ENCODE measurements at places on chromosomes 7 and 10. TPM values are rescaled to one million over a fixed set of nuclear protein-coding genes. Genes with fewer than 3 reads are reported as not detected.

Gene LIPF
- not detected for total RNA-seq

Gene GRID2IP
- total RNA-seq: 0.45 TPM

Gene SLC16A9
- 24.3 TPM for total RNA-seq

Gene RPS24
- 1,370 TPM for total RNA-seq

Gene PBLD
- 20.9 TPM for total RNA-seq

Gene SLC39A12
- 0.13 TPM for total RNA-seq

Gene GIMAP2
- 6.5 TPM for total RNA-seq

Gene PTPRN2
- 21.6 TPM for total RNA-seq

GRCh38 chr7:128302139-128302538 is 41.6 kb downstream of the RBM28 start:
- no peak for DNase-seq

DNA sequence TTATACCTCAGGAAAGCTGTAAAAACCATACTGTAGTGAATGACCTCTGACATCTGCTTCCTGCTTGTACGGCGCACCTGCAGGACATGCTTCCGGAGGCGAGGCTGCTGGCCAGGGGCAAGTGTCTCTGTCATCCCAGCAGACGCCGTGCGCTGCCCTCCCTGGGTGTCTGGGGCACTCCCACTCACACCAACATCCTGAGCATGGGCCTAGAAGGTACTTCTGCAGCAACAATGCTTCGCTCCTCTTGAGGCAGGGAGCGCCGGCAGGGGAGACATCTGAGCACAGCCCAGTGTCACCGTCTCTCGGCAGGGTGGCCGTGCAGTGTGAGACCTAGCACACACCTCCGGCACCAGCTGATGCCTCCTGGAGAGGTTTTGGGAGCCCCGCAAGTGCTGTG is 269.2 kb downstream of the MAD1L1 start:
- no peak for DNase-seq

DNA sequence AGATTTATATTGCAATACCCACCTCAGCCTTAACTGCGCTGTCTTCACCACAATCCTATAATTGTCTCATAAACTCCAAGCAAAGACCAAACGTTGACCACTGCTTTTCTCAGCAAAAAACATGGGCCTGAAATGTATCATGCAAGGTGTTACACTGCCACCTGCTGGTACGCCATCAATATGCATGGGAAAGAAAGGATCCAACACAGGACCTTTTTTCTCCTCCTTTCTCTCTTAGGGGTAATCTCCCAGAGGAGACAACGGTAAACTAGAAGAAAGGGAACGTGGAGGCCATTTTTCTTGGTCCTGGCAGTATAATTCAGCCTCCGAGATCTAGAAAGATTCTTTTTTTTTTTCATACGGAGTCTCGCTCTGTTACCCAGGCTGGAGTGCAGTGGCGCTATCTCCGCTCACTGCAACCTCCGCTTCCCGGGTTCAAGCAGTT is 79.1 kb upstream of the MPP7 start:
- DNase-seq: peak; percentile 88

DNA sequence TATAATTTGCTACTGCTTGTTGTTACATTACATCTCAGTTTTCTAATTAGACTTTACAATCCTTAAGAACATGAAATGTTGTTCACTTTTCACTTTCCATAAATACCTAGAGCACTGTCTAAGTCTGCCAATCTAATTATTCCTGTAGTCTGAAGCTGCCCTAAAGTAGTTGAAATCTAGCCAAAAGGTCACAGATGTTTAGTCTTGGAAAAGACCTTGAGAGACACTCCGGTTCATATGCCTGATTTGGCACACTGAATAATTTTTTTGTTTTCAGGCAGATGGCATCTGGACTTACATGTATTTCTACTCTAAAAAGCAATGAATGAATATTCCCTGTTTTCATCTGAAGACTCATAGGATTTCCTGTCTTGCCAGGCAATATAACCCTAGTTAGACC is 359.1 kb downstream of the ANKRD7 start:
- no peak for DNase-seq

GRCh38 chr10:61642676-61643075 is 20.1 kb upstream of the CABCOCO1 start:
- DNase-seq: no peak

DNA sequence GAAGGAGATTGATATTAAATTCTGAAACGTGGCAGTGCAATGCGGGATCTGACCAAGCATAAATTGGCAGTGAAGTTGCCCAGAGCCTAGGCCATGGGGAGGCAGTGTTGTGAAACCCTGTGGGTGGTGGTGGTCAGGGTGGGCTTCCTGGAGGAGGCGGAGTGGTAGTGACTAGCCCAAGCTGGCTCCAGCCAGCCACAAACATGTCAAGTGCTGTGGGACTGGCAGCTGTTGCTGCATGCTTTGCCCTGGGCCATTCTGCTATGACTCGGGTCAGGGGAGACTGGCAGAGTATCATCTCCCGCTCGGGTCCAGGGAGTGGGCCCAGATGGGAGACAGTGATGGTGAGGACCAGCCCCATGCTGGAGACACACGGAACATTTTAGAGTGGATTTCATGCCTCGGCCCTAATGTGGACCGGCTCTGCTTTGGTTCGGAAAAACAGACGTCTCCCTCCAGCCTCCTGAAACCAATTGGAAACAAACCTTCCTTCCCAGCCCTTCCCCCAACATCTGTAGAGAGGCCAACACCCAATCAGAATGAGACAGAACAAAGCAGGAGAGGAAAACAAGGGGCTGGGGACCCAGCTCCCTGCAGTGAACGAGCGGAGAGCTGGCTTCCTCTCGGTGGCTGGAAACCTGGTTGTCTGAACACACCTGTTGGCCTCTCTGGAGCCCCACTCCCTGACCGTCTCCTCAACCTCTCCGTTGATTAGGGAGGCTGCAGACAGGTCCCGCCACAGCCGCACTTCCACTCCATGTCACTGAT is 58.2 kb downstream of the TMEM270 start:
- DNase-seq: no peak

DNA sequence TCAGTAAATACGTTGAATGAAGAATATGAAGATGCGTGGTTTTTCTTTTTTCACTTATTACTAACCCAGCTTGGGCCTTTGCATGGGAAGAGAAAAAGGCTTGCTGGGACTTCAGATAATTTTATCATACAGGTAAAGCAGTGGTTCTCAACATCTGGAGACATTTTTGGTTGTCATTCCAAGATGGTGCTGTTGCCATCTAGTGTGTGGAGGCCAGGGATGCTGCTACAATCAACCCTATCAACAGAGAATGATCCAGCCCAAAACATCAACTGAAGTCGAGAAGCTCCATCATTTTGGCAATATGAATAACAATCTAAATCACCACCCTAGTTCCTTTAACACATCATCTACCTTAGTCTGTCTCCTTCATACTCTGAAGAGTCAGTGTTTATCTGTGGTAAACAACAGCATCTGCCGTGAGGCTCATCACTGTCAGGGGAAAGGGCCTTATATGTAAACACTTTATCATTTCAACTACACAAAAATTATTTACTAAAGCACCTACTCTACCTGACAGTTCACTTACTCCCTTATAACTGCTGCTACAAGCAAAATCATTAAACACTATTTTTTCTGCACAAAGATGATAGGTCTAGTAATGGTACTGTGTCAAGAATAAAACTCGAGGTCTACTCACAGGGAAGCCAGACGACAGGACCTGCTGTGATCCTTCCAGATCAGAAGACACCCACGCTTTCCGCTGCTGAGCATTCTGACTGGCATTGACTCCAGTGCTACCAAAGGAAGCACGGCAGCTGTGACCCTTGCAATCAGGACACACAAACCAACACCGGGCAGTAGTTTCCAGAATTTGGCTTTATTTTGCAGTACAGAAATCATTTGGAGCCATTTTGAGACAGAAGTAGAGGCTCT is 48.6 kb downstream of the GDI2 start:
- DNase-seq: no peak

GRCh38 chr7:16563281-16564022 is 36.8 kb downstream of the LRRC72 start:
- DNase-seq: no peak

DNA sequence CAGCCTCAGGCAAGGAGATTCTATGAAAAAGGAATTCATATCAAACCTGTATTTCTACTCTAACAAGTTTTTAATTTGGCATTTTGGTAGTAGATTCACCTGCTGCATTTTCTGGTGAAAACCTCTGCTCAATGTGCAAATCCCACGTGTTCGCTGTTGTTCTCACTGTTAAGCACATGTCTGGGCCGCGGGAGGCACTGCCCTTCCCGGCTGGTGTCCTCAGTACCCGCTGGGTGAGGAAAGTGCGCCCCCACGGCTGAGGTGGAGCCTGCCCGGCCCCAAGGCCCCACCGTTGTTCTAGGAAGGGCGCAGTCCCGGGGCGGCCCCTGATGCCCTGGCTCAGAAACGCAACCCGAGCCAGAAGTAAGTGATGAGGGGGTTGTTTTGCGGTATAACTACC is 193.4 kb upstream of the VWC2 start:
- DNase-seq: no peak

DNA sequence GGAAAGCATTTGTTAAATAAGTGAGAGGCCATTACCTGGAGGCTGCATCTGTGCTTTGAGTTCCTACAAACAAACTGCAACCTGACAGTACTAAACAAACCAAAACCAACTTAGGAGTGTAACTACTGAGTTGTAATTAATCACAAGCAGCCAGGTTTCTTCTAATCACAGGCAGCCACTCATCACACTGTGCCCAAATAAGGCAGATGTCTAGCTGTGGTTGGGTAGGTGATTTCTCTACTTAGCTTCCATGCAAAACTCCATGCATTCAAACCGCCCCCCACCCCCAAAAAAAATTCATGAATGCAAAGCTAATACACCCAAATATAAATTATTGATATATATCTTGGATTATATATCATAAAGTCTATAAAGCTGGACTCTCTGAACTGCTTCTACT is 461.1 kb downstream of the ARL4A start:
- DNase-seq: no peak

- DNase-seq: no peak
These were observed 182.5 kb downstream of the LRMDA start for GRCh38 chr10:75613685-75614504.

- no peak for DNase-seq
These were observed 197.1 kb upstream of the STK17A start for GRCh38 chr7:43385856-43386255.

DNA sequence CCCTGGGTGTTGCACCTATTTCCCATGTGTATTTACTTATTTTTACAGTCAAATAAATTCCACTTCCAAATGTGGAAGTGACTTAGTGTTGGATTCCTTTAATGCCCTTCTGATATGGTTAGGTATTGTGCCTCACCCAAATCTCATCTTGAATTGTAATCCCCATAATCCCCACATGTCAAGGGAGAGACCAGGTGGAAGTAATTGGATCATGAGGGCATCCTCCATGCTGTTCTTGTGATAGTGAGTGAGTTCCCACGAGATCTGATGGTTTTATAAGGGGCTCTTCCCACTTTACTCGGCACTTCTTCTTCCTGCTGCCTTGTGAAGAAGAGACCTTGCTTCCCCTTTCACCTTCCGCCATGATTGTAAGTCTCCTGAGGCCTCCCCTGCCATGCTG is 136.9 kb downstream of the SNX10 start:
- DNase-seq: no peak

- no peak for DNase-seq
These were observed 124.2 kb upstream of the ZNF746 start for GRCh38 chr7:149621776-149622175.

DNA sequence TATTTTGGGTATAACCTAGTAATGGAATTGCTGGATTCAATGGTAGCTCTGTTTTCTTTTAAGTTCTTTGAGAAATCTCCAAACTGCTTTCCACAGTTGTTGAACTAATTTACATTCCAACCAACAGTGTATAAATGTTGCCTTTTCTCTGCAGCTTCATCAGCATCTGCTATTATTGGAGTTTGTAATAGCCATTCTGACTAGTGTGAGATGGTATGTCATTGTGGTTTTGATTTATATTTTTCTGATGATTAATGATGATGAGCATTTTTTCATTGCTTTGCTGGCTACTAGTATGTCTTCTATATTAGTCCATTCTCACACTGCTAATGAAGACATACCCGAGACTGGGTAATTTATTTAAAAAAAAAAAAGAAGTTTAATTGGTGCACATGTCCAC is 248.6 kb upstream of the MAGI2 start:
- no peak for DNase-seq
